ENCODE measurements at places on chromosomes 2 and 18.

- DNase-seq, result no peak
These were observed 1.2 kb downstream of the PTPN4 start for GRCh38 chr2:119760956-119761275.

GRCh38 chr2:96819128-96819875, 3.2 kb downstream of the CNNM3 start:
- DNase-seq, result no peak

GRCh38 chr18:57211412-57211750, 64.5 kb downstream of the BOD1L2 start:
- no peak for DNase-seq

DNA sequence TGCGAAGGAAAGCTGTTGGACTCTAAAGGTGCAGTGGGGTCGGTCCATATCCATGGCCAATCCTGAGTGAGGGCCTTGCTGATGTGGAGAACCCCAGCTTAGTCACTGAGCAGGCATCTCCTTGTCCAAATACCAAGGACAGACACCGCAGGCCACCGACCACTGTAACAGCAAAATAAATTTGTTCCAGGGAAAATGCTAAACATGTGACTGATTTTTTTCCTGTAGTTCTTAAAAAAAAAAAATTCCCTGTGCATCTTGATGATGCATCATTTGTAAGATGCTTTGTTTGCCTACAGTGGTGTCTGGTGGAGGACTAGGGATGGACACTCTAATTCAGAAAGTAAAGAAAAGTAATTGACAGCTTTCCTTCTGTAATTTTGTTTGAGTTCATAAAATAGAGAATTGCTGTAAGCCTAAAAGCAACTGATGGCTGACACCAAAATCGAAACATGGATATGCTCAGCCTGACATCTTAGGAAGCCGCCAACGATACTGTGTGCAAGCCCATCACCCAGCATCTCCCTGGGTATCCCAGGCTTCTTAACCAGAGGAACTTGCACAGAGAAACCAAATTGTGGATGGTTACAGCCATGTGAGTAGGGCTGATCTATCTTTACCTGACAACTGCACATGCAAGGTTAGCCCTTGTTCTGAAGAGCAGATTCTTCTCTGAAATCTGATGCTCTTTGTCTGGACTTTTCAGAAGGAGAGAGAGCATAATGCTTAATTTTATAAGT, 188.6 kb downstream of the ARL4C start:
- no peak for DNase-seq

- DNase-seq, result no peak
These were observed 72.1 kb upstream of the CCBE1 start for GRCh38 chr18:59769129-59769865.

DNA sequence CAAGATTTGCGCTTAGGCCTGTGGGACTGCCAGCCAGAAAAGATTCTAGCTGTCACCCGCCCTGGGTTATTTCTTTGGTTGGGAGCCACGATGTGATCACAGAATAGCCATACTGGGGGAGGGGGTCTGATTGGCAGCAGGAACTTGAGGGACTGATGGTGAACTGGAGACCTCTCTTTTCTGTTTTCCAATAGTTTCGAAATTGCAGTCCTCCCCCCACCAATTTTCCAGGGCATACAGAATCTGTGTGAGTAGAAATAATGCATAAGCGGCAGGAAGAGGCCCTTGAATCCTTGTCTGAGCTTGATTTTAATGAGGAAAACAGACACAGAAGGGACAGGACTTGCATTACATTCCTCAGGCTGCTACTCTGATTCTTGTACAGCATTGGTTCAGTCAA, 2.2 kb upstream of the POLR2D start:
- no peak for DNase-seq

GRCh38 chr2:317501-318424, 29.9 kb upstream of the ALKAL2 start:
- DNase-seq, result no peak

GRCh38 chr2:18940184-18940583, 350.8 kb upstream of the NT5C1B start:
- DNase-seq, result no peak

- no peak for DNase-seq
These were observed 364.2 kb downstream of the NYAP2 start for GRCh38 chr2:225763711-225764110.

DNA sequence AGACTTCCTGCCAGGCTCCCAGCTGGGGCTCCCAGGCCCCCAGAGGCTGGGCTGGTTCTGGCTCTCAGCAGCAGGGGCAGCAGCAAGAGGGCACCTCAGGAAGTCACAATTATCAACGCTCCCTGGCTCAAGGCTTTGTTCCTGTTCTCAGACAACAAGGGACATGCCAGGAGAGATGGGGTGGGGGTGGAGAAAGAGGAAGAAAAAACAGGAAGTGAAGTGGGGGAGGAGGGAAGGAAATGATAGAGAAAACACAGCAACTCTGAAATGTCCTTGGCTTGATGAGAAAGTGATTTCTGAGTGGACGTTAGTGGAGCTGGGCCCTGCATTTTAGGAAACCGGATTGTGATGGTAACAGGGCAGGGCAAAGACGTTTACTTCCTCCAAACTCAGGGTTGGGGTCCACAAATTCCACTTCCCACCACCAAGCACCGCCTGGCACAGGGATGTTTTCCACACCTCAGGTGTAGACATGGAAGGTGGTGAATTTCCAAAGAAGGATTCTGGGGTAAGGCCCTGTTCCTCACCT, 40.4 kb downstream of the CYRIA start:
- DNase-seq, result no peak

DNA sequence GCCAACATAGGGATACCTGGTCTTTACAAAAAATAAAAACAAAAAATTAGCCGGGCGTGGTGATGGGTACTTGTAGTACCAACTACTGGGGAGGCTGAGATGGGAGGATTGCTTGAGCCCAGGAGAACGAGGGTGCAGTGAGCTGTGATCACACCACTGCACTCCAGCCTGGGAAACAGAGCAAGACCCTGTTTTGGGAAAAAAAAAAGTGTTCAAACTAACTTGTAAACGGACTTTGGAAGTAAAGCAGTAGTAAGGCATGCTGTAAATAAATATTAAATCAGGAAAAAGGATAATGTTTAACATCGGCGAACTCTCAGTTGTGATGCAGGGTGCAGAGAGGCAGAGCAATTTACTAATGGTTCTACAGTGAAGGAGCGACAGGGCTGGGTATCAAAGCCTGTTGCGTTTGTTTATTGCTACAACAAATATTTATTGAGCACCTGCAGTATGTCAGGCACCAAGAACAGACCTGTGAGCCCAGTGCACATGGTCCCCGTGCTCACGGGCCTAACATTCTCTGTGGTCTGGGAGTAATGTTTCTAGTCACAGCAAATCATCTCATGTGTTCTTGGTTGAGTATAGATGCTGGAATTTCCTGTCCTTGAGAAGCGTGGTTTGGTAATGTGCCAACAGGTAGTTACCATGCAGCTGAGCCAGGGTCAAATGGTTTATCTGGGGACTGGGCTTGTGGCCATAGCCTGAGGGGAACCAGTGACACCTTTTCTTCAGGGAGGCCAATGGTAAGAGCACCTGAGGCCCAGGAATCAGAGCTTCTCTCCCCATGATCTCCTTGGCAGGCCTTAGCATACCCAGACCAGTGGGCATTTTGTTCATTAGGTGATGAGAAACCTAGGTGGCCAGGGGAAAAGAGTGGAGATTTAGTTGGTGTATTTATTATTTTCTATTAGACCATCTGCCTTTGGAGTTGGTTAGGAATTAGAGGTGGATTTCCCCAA, 27.9 kb upstream of the GREB1 start:
- no peak for DNase-seq
